ENCODE measurements at places on chromosomes 6 and 20.
A peak's percentile ranks its signal among the peaks of the same experiment; 100 is the strongest.

DNA sequence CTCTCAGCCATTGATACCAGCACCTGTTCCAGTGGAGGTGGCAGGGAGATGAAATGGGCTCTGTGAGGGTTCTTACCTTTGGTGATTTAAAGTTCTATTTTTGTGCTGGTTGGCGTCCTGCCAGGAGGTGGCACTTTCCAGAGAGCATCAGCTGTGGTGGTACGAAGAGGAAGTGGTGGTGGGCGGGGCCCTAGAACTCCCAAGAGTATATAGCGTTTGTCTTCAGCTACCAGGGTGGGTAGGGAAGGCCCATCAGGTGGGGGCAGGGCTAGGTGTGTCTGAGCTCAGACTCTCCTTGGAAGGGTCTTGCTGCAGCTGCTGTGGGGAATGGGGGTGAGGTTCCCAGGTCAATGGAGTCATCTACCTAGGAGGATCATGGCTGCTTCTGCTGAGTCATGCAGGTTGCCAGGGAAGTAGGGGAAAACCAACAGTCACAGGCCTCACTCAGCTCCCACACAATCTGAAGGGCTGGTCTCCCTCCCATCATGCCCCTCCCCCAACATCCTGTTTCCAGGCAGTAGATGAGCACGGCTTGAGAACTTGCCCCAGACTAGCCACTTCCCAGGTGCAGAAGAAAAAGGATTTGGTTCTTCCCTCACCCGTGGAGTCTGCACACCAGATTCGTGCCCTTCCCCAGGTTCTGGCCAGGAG lies 46.6 kb downstream of the MOXD1 start:
- no peak for DNase-seq

DNA sequence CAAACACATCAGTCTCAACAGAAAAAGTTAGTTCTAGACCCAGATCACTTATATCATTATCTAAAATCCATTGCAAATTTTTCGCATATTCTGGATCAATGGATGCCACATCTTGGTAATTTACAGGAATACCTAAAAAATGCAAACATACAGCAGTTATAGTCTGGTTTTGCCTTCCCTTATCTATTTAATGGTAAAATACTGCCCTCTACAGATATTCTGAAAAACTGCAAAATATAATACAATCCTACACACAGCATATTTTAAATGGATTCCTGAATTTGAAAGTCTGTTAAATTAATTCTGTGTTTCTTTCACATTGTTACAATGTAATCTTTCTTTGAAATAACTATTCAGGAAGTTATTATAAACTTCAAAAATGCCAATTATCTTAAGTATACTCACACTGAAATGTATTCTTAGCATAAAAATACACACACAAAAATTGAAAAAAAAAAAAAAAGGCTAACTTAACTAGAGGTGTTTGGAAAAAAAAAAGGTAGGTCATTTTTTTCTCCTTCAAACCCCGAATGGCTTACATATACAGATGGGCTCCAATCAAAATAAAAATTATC lies 88.4 kb downstream of the HACE1 start:
- DNase-seq = no peak

DNA sequence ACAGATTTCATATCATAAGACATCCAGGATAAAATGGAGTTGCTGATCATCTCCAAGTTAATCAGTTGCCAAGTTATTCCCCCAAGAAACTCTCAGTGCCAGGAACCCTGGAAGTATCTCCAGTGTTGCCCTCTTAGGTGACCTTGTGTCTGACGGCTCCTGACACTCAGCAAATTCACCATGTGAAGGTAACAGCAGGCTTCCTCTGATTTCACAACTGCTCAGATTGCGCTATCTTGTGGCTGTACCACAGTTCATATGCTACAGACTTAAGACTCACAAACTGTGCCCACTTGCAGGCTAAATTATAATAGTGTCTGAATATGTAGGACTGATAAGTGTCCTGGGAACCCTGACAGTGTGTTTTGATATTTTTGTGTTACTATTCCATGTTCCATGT lies 186.6 kb upstream of the OPRM1 start:
- no peak for DNase-seq

GRCh38 chr6:45272626-45273025 lies 55.5 kb upstream of the RUNX2 start:
- DNase-seq = no peak

- DNase-seq = no peak
Measured at GRCh38 chr6:73388433-73388799, 6.2 kb upstream of the DDX43 start.

- no peak for DNase-seq
Measured at GRCh38 chr6:89321131-89321970, 6.3 kb upstream of the GABRR2 start.

- DNase-seq = no peak
Measured at GRCh38 chr20:20417876-20418676, 50.2 kb downstream of the INSM1 start.

- DNase-seq = no peak
Measured at GRCh38 chr6:106315765-106316374, 9.7 kb downstream of the ATG5 start.

DNA sequence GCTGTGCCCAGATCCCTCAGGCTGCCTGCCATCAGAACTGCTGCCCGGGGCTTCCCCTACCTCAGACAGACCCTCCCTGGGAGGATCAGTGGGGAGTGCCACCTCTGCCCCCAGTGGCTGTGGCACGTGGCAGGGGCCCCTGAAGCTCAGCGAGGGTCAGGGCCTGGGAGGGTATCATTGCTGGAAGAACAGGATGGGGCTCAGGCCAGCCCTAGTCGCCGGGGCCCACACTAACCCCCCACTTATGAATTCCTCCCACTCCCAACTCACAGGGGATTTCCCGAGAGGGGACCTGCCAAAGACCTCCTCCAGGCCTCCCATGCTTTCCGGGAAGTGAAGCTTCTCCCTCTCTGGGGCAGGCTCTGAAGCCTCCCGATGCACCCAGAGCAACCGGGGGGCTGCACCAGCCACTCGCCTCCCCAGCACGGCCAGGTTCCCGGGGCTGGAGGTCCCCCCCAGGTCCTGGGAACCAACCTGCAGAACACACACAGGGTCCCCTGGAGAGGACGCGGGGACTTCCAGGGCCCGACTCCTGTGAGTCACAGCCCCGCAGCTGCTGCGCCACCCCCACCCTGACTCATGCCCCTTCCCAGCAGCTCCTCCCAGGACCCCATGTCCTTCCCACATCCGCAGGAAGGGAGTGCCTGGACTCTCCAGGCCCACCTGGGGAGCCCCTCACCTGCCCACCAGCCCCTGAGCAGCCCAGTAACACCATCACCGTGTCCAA lies 2.5 kb downstream of the TNFRSF6B start:
- peak; percentile 55 for DNase-seq

GRCh38 chr20:57811374-57812020 lies 101.7 kb upstream of the PMEPA1 start:
- no peak for DNase-seq

DNA sequence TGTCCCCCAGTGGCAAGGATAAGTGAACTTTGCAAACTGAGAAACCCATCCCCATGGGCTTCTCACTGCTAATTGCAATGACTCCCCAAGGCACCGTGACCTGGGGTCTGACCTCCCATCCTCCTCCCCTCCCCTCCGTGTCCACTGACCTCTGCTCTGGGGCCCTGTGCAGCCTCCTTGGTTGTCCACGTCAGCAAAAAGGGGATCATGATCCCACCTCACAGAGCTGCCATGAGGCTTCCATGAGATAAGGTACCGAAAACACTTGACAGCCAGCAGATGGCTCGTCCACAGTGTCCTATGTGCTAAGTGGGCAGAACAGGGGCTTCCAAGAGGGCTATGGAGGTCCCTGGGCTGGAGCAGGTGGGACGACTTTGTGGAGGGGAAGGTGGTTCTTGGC lies 104.5 kb downstream of the GRM4 start:
- no peak for DNase-seq

DNA sequence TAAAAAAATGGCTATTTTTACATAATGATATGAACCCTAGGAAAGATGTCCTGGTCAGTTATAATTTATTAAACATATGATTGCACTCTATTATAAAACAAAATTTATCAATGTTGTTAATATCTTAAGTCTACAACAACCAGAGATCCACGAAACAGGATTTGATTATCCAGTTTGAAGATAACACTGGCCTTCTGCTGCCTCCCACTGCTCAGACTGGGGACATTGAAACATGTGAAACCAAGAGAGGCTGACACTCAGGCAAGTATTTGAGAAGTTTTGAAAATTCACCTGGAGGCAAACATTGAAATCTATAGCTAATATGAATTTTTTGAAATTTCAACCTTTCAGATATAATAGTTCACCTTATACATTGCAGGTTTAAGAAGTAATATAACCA lies 219.3 kb upstream of the HSF2 start:
- DNase-seq = no peak

- no peak for DNase-seq
Measured at GRCh38 chr6:106085692-106085983, 498 bp upstream of the PRDM1 start.

DNA sequence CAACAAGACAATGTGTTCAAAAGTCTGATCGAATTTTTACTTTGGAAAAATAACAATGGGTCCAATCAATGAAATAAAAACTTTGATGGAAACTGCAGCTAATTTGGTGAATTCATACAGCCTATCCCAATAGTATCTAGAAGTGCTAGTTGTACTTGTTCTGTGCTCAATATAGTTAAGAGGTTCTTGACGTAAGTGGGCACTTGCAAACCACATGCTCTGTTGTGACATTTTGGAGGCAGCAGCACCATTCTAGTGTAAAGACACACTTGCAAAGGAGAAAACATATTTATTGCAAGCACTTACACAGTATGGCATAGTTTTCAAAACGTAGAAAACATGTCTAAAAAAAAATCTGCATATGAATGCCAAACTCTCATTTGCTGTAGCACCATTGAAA lies 6.7 kb upstream of the KLHL31 start:
- no peak for DNase-seq

DNA sequence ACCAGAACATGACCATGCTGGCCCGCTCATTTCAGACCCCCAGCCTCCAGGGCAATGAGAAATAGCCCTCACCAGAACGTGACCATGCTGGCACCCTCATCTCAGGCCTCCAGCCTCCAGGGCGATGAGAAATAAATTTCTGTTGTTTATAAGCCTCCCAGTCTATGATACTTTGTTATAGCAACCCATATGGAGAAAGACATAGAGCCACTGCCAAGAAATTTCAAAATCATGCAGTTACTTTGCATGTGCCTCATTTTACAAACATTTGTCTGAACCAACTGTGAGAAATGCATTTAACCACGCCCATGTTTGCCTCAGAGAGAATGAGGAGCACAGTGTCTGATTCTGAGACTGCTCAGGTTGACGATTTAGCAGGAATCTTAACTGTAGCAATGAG lies 15.5 kb downstream of the CYP39A1 start:
- no peak for DNase-seq

DNA sequence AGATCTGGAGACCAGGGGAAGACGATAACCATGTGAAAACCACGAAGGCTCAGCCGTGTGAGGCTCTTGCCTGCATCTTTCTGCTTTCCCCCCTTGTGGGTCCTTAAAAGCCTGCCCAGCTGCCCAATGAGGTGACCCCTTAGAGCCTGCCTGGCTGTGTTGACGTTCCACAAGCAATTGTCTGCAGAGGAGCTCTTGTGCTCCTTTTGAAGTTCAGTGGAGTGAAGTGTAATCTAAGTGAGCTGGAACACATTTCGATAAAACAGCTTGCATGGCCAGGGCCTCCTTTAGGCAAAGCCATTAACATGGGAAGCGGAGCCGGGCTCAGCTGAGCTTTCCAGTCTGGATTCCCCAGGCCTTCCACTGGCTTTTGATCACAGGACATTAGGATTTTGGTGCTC lies 27.3 kb upstream of the TCP11 start:
- no peak for DNase-seq

GRCh38 chr6:106167096-106167814 lies 81.1 kb downstream of the PRDM1 start:
- no peak for DNase-seq

GRCh38 chr6:155317186-155317585 lies 2.9 kb upstream of the TFB1M start:
- DNase-seq = no peak

GRCh38 chr6:2998998-2999617 lies 586 bp upstream of the NQO2 start:
- DNase-seq = no peak

DNA sequence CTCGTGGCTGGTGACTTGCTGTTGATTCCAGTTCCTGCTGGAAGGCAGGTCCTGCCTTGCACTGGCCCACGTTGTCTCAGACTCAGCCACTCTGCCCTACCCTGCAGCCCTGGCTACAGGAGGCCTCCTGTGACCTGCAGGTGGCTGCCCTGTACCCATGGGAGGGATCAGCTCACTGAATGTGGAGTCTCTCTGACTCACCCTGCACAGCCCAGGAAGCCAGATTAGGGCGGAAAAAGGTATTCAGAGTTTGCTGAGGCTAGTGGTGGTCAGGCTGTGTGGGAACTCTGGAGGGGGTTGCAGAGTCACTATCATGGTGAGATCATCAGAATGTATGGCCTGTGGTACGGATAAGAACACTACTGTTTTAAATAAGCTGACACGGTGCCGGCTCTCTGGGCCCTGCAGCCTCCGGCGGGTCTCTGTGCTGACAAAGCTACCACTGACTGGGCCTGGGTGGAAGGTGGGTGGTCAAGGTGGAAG lies 24.7 kb upstream of the PYGB start:
- DNase-seq = peak; percentile 69

DNA sequence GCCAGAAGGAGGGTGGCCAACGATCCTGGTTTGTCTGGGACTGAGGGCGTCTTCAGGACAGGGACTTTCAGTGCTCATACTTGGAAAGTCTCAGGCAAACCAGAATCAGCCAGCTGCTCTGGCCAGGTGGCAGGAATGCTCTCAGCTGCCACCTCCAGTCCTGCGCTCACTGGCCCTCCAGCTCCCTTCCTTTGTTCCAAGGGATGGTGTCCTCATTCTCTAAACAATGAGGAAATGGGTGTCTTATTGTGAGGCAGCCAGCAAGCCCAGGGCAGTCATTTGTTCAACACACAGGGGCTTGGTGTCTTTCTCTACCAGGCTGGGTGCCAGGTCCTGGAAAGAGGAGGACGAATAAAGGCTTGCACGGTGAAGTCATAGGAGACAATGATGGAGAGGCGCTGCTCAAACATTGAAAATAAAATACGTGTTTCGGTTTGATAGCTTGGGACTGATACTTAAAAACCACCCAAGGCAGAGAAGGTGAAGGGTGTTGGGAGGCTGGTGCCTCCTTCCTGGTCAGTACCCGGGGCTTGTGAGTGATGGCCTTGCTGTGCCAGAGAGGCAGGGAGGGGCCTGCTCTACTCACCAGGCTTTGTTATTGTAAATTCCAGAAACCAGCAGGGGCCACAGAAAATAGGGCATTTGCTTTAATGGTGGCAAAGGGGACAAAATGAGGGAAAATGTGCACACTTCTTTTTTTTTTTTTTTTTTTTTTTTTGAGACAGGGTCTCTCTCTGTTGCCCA lies 11.3 kb upstream of the TMEM181 start:
- no peak for DNase-seq

- DNase-seq = no peak
Measured at GRCh38 chr6:106973836-106974335, 643 bp downstream of the CD24 start.

GRCh38 chr6:14964556-14965270 lies 281.2 kb upstream of the JARID2 start:
- no peak for DNase-seq

- no peak for DNase-seq
Measured at GRCh38 chr6:63919556-63920110, 284.0 kb downstream of the PHF3 start.

GRCh38 chr6:63644668-63645326 lies 9.2 kb downstream of the PHF3 start:
- no peak for DNase-seq

- DNase-seq = no peak
Measured at GRCh38 chr20:43554369-43554768, 4.5 kb upstream of the SGK2 start.

Measured in fibroblast of skin of left biceps (primary cell).